ENCODE measurements at places on chromosomes 2 and 18. TPM values are rescaled to one million over a fixed set of nuclear protein-coding genes. Genes with fewer than 3 reads are reported as not detected.

Gene ASB1
- polyA plus RNA-seq: 24.9 TPM

Gene SNTG2
- 0.43 TPM for polyA plus RNA-seq

Gene TANC1
- 19.9 TPM for polyA plus RNA-seq

Gene PCARE
- polyA plus RNA-seq: not detected

Gene TMBIM1
- 116 TPM for polyA plus RNA-seq

All from BJ (cell line).